Esophagus squamous epithelium (tissue), 5 donors: ENCODE measurements at places on chromosomes 4 and X. TPM values are rescaled to one million over a fixed set of nuclear protein-coding genes. Genes with fewer than 3 reads are reported as not detected.

DNA sequence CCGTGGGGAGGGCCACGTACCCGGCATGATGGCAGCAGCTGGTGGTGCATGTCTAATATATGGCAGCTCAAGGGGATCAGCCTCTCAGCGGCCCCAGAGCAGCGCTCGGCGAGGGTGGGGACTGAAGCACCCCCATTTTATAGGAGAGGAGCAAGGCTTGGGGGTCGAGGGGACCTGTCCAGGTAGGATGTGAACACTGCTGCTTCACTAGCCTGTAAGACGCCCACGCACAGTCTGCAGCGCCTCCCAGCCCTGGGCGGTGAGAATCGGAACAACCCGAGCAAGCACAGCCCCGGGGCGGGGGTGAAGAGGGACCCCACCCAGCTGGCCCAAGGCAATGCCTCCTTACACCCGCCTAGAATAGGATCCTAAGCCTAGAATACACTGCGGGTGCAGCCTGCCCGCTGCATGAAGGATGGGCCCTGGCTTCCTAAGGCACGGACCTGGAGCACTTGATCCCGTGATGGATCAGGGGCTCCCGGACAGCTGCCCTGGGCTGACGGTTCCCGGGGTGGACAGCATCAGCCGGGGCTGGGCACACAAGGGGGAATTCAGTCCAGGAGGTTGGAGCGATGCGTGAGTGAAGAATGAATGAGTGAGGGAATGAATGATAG lies 17.6 kb downstream of the ADRA2C start:
- no peak for DNase-seq
- H3K4me3 ChIP-seq = no peak overlapping the region
- no peaks in the 10 kb centered on the region for H3K27me3 ChIP-seq
- H3K36me3 ChIP-seq = no peaks in the 10 kb centered on the region
- no peaks in the 10 kb centered on the region for H3K4me1 ChIP-seq
- no peak overlapping the region for H3K27ac ChIP-seq

GRCh38 chrX:22383988-22384387 lies 111.3 kb downstream of the CBLL2 start:
- DNase-seq = no peak
- no peaks in the 10 kb centered on the region for H3K27me3 ChIP-seq
- no peaks in the 10 kb centered on the region for H3K36me3 ChIP-seq
- no peaks in the 10 kb centered on the region for H3K4me1 ChIP-seq
- no peak overlapping the region for H3K4me3 ChIP-seq

DNA sequence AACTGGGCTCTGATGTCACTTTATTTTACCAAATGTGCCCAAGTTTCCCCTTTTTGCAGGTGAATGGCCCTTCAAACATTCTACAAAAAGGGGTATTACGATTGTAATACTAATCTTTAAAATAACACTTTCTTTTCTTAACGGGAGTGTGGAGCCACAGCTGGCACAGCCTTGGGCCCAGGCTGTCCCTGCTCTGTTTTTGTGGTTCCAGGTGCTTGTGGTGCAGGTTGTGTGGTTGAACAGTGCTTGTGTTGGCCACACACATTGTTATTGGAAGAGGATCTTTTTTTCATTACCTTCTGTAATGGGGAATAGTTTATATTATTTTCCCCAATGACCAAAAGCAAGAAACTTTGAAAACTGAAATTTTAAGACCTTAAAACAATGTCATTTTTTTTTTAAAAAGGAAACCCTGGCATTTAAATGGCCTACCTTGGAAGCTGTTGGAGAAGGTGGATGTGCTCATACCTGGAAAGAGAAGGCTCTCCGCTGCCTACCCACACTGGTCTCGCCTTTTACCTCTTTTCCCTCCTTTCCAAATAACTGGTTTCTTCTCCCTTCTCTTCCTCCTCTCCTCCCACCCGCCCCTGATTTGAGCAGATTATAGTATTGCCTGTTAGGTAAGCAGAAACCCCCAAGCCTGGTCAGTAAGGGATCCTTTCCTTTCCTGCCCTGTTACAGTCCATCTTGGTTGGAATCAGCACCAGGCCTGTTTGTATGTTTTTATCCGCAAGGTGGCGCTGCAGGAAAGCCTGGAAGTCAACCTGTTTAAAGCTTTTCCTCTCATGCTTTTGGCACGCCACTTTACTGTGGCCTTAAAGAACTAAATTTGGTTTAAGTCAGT lies 28.6 kb downstream of the HADH start:
- no peaks in the 10 kb centered on the region for H3K4me1 ChIP-seq
- no peaks in the 10 kb centered on the region for H3K27me3 ChIP-seq
- no peak overlapping the region for H3K27ac ChIP-seq

- H3K36me3 ChIP-seq = no peaks in the 10 kb centered on the region
- H3K4me3 ChIP-seq = no peak overlapping the region
- no peak for DNase-seq
- no peak overlapping the region for H3K27ac ChIP-seq
Measured at GRCh38 chrX:84710611-84711010, 208.4 kb upstream of the HDX start.

DNA sequence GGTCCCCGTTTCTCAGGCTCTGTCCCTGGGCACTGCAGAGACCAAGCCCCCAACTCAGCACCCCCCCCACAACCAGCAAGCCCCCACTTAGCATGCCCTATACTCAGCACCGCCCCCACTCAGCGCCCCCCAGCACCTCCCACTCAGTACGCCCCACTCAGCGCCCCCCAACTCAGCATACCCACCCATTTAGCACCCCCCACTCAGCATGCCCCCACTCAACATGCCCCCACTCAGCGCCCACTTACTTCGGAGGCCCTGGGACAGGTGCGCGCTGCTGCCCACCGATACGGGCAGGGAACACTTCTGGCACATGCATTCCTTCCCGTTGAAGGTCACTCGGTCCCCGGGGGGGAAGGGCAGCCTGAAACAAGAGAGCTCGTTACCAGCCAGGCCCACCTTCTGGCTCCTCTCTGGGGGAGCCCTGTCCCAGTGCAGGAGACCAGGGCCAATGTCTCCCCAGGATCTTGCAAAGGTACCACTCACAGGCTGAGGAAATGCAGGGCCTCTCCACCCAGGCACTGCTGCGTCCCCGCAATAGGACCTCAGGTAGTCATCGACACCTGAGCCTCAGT lies 70.6 kb downstream of the ABLIM2 start:
- no peak for DNase-seq
- H3K27ac ChIP-seq = no peak overlapping the region
- no peak overlapping the region for H3K4me3 ChIP-seq
- H3K4me1 ChIP-seq = peaks cover 14% of the 10 kb centered on the region
- H3K36me3 ChIP-seq = no peaks in the 10 kb centered on the region
- H3K27me3 ChIP-seq = no peaks in the 10 kb centered on the region

NR3C2 gene
- 5.3 TPM for total RNA-seq

MYL5 gene
- 17.1 TPM for total RNA-seq
